Suprapubic skin (tissue), 4 donors: ENCODE measurements at places on chromosomes 11 and 22. TPM values are rescaled to one million over a fixed set of nuclear protein-coding genes. Genes with fewer than 3 reads are reported as not detected.

POU2AF2 gene
- total RNA-seq = not detected

TYR gene
- 22.2 TPM for total RNA-seq

C22orf15 gene
- total RNA-seq = not detected

SGSM1 gene
- 6.3 TPM for total RNA-seq

NXPE1 gene
- not detected for total RNA-seq

SCO2 gene
- 1.7 TPM for total RNA-seq

PELI3 gene
- 19.0 TPM for total RNA-seq

OR56A4 gene
- not detected for total RNA-seq

MISFA gene
- total RNA-seq = 2.7 TPM

POLD4 gene
- total RNA-seq = 66.0 TPM

XKR3 gene
- not detected for total RNA-seq

IFITM10 gene
- 6.6 TPM for total RNA-seq

ROBO4 gene
- total RNA-seq = 18.7 TPM

SLC6A5 gene
- total RNA-seq = not detected

VWCE gene
- total RNA-seq = 0.26 TPM

TUBA8 gene
- total RNA-seq = 7.1 TPM

AMOTL1 gene
- total RNA-seq = 86.9 TPM

MS4A15 gene
- not detected for total RNA-seq

JAML gene
- 4.9 TPM for total RNA-seq

MS4A7 gene
- total RNA-seq = 5.5 TPM

SCGB1A1 gene
- total RNA-seq = not detected

BRSK2 gene
- 0.26 TPM for total RNA-seq

SPI1 gene
- total RNA-seq = 11.5 TPM

FAM89B gene
- total RNA-seq = 87.7 TPM

RASGRP2 gene
- 7.2 TPM for total RNA-seq

CRYBA4 gene
- total RNA-seq = not detected

CBLIF gene
- not detected for total RNA-seq
